ENCODE measurements at places on chromosomes 2 and 18. TPM values are rescaled to one million over a fixed set of nuclear protein-coding genes. Genes with fewer than 3 reads are reported as not detected.

FNDC4 gene
- 5.0 TPM for total RNA-seq

COL4A3 gene
- total RNA-seq, result 1.3 TPM

ALLC gene
- total RNA-seq, result not detected

SIX3 gene
- not detected for total RNA-seq

UNC80 gene
- 0.29 TPM for total RNA-seq

GRCh38 chr18:29087616-29088246 is 910.8 kb upstream of the CDH2 start:
- H3K36me3 ChIP-seq, result no peaks in the 10 kb centered on the region
- no peak overlapping the region for H3K4me3 ChIP-seq
- DNase-seq, result no peak
- no peaks in the 10 kb centered on the region for H3K27me3 ChIP-seq
- H3K27ac ChIP-seq, result no peak overlapping the region

DNA sequence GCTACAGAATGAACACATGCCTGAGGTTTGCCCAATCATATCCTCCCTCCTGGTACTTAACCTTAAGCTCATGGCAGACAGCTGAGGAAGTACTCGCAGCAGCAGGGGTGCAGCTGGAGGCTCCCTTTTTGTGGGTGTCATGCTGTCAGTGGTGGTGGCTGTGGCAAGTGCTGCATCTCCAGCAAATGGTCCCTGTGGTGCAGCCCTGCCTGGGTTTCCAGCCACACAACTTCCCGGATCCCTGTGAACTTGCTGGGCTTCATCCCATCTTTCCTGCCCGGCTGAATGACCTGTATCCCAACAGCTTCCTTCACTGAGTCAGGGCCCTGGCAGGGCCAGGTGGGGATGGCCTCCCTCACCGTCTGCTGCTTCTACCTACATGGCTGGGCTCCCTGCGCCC is 5.0 kb downstream of the TMEM185B start:
- H3K4me3 ChIP-seq, result no peak overlapping the region
- H3K4me1 ChIP-seq, result peaks cover 28% of the 10 kb centered on the region
- no peak for DNase-seq
- no peaks in the 10 kb centered on the region for H3K27me3 ChIP-seq

GRCh38 chr2:238130111-238130695 is 8.3 kb upstream of the KLHL30 start:
- H3K36me3 ChIP-seq, result no peaks in the 10 kb centered on the region
- DNase-seq, result no peak
- no peak overlapping the region for H3K27ac ChIP-seq

DNA sequence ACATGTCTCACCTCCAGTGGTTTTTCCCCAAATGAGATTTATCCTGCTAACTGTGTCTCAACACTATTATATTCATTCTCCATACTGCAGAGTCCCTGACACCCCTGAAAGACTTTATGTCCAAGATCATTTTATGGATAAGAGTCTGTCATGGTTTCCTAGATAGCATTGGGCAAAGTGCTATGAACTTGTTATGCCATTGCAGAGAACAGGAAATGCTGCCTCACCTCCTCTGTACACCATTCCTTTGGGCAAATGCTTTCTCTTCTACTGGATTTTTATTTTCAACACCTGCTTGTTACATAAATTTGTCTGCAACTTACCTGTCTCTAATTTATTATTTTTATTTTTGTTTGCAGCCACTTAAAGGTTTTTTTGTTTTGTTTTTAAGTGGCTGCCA is 652.5 kb upstream of the FAM98A start:
- no peak overlapping the region for H3K4me3 ChIP-seq
- no peaks in the 10 kb centered on the region for H3K27me3 ChIP-seq
- H3K36me3 ChIP-seq, result no peaks in the 10 kb centered on the region

GRCh38 chr2:34570266-34570872 is 971.3 kb upstream of the FAM98A start:
- no peak overlapping the region for H3K27ac ChIP-seq
- H3K36me3 ChIP-seq, result no peaks in the 10 kb centered on the region
- H3K27me3 ChIP-seq, result no peaks in the 10 kb centered on the region
- H3K4me1 ChIP-seq, result no peaks in the 10 kb centered on the region

- H3K27me3 ChIP-seq, result no peaks in the 10 kb centered on the region
- peak overlapping the region; percentile 66 for H3K4me3 ChIP-seq
- H3K27ac ChIP-seq, result peak overlapping the region; percentile 90
- H3K4me1 ChIP-seq, result peaks cover 65% of the 10 kb centered on the region
- DNase-seq, result peak; percentile 43
Measured at GRCh38 chr2:96760986-96761832, 507 bp downstream of the CNNM4 start.

DNA sequence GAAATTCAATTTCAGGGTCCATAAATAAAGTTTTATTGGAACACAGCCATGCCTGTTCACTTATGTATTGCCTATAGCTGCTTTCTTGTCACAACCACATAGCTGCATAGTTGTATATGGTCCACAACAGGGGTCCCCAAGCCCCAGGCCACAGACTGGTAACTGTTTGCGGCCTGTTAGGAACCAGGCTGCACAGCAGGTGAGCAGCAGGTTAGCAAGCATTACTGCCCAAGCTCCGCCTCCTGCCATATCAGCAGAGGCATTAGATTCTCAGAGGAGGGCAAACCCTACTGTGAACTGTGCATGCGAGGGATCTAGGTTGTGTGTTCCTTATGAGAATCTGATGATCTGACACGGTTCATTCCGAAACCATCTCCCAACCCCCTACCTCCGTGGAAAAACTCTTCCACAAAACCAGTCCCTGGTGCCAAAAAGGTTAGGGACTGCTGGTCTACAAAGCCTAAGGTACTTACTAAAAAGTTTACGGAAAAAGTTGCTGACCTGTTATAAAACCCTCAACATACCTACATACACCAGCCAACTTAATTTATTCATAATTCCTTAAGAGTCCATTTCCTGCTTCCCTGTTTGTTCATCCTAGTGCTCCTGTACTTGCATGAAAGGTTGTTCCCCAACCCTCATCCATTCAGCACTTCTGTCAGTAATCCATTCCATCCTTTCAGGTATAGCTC is 40.1 kb downstream of the NDUFAF7 start:
- no peaks in the 10 kb centered on the region for H3K4me1 ChIP-seq
- no peak for DNase-seq
- no peak overlapping the region for H3K4me3 ChIP-seq
- H3K36me3 ChIP-seq, result peaks cover 97% of the 10 kb centered on the region
- no peaks in the 10 kb centered on the region for H3K27me3 ChIP-seq

DNA sequence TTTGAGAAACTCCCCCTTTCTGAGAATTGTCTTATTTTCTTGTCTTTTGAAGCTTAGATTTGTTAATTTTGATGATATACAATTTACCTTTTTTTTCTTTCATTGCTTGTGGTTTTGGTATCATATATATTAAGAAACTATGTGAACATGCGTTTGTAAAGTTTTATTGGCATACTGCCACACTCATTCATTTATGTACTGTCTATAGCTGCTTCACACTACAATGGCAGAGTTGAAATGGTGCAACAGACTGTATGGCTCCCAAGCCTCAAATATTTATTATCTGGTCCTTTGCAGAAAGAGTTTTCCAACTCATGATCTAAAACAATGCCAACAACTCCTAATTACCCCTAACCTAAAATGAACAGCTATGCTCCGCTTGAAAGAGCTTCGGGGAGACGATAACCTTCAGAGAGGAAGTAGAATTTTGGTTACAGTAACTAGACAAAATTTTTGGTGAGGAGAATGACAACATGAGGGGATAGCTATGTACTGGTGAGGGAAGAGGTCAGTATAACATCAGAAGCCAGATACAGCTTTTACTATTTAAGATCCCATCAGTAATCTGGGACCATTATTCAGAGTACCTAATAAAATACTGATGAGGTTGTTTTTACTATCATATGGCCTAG is 16.1 kb downstream of the PPP3R1 start:
- H3K4me1 ChIP-seq, result peaks cover 23% of the 10 kb centered on the region
- H3K27ac ChIP-seq, result no peak overlapping the region
- no peaks in the 10 kb centered on the region for H3K27me3 ChIP-seq
- H3K36me3 ChIP-seq, result no peaks in the 10 kb centered on the region
- H3K4me3 ChIP-seq, result no peak overlapping the region
- DNase-seq, result no peak

Data from stomach (tissue), 19 donors.